ENCODE measurements at places on chromosomes 12 and 14.
A peak's percentile ranks its signal among the peaks of the same experiment; 100 is the strongest.

- DNase-seq, result no peak
Observed at GRCh38 chr12:25887367-25887766, 71.1 kb upstream of the RASSF8 start.

- no peak for DNase-seq
Observed at GRCh38 chr14:61034416-61035120, 53.5 kb downstream of the SLC38A6 start.

DNA sequence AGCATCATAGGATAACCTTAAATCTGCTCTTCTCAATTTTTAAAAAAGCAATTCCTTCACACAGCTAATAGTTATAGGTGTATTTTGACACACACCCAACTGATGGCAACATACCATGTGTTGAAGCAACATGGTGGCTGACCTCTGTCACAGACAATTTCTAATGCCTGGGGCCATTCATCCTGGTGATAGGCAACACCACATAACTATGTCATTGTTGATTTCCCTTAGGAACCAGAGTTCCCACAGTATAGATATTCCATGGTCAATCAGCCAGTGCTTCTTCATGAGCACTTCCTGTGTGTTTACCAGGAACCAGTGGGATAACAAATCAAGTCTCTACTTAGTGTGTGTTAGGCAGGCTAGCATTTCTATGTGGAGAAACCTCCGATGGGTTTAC lies 88.3 kb downstream of the FIGNL2 start:
- DNase-seq, result no peak

DNA sequence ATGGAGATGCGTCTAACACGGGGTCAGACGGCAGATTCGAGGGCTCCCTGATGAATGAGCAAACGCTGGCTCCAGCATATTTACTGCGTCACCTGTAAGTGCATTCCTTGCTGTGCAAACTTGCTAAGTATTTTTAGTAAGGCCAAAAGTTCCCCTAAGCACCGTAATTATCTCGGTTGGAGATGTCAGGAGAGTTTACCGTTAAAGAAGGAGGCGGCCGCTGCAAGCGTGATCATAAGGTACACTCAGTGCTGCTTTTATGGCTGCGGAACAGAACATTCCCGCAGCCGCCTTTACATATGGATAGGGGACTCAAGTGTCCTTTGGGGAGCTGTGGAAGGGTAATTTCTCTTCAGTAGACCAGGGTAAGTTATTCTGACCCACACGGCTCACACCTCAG lies 175.6 kb downstream of the GLT1D1 start:
- DNase-seq, result no peak

GRCh38 chr12:96570579-96570978 lies 81.2 kb downstream of the CFAP54 start:
- no peak for DNase-seq

GRCh38 chr14:35932659-35933159 lies 106.6 kb downstream of the BRMS1L start:
- peak; percentile 7 for DNase-seq

GRCh38 chr12:15627995-15628945 lies 160.9 kb downstream of the EPS8 start:
- no peak for DNase-seq

- no peak for DNase-seq
Observed at GRCh38 chr14:59344691-59345455, 120.3 kb downstream of the GPR135 start.

DNA sequence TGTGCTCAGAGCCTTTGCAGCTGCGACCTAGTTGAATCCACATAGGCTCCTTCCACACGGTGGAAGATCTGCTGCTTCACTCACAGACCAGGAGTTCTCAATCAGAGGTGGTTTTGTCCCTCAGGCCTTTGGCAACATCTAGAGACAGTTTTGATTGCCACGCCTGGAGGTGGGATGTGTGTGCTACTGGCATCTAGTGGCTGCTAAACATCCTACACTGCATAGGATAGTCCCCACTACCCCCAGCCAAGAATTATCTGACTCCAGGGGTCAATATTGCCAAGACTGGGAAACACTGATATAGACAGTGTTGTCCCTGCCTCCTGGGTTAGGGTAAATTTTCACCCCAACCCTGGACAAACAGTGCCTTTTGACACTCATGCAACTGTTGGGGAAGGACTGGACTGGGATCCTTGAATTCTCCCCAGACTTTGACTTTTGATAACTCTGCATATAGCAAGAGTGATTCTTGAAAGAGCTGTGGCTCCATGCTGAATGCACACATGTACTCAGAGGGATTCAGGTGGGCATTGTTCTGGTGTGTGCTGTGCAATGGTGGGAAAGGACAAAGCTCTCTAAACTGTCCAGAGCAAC lies 39.8 kb downstream of the BAZ2A start:
- no peak for DNase-seq

GRCh38 chr12:79885911-79886490 lies 48.9 kb downstream of the PPP1R12A start:
- DNase-seq, result no peak

DNA sequence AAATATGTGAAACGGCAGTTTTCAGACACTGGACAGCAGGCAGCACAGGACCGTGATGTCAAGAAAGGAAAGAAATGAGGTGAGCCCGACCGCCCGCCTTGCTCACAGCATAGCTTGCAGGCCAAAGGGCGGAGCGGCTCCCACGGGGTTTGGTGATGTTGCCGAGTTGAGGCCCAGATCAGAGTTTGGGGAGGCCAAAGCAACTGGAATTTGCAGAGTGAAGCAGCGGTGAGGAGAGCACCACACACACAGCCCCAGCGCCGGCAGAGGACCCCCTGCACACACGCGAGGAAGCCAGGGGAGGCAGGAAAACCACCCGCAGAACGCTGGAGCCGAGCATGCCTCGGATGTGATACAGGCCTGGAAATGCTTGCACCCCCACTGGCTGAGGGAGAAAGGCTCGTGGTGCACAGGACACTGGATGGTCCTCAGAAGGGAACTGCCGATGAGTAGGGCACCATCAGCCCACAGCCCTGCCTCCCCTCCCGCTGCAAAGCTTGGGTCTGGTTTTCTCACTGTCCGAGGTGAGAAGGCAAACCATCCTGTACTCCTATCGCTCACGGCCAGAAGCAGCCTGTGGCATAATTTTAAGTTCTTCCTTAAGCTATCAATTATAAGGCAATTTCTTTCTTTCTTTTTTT lies 25.7 kb upstream of the PLD4 start:
- no peak for DNase-seq

DNA sequence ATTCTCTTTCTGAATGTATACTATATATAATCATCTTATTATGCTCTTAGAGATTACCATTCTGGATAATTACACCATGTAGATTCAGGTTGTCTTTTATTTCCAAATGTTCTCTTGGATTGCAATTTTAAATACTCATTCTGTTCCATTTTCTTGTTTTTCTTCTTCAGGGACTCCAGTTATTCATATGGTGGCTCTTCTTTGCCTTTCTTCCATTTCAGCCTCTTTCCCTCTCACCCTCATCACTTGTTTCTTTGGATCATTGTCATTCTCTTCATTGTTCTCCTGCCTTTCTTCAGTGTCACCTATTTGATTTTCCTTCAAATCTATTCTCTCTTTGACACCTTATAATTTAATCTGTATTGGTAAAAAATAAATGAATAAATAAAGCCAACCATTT lies 182.0 kb downstream of the ITPR2 start:
- no peak for DNase-seq

GRCh38 chr12:70197345-70197744 lies 45.9 kb upstream of the CNOT2 start:
- DNase-seq, result no peak

DNA sequence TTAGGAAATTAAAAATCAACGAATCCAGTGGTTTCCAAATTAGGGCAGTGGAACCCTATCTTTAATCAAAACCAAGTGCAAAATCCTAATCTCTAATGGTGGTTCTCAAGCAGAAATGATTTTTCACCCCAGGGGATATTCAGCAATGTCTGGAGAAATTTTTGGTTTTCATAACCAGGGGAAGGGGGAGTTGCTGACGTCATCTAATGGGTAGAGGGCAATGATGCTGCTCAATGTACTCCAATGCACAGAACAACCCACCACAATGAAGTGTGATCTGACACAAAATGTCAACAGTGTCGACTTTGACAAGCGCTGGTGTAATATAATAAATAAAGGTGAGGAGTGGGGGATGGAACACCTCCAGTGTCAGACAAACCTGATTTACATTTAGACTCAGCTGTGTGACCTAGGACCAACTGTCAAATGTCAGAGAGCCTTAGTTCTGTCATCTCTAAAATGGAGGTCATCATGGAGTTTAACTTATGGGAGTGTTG lies 81.5 kb downstream of the CMKLR1 start:
- DNase-seq, result no peak

DNA sequence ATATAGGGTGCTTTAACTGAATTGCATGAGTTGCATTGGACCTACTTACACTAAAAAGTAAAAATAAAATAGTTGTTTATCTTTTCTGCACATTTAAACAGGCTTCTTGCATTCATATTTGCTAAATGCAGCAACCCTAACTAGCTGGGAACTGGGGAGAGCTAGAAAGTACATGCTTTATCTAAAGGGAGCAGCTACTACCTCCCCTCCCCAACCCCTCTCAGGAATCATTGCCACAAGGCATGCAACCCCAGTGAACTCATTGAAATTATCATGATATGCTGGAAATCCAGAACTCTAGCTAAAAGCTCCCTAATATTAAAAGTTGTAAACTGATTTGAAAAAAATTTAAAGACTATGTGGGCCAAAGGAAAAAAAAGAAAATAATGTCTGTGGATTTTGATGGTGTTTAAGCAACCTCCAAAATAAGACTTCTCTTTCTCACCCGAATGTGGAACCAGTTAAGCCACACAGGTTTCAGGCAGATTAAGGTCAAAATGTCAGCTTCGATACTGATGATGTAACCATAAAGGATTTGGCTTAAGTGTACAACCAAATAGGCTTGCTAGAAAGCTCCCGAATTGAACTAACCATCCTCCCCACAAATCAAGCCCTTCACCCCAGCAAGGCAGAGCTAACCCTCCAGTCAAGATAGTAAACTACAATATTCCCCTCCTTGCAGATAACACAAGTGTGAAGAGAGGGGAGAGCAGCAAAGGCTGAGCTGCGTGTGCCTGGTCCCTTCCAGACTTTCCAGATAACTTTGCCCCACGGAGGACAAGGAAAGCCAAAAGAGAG lies 13.8 kb upstream of the POC1B start:
- no peak for DNase-seq

- no peak for DNase-seq
Observed at GRCh38 chr12:263574-263973, 938 bp upstream of the SLC6A13 start.

DNA sequence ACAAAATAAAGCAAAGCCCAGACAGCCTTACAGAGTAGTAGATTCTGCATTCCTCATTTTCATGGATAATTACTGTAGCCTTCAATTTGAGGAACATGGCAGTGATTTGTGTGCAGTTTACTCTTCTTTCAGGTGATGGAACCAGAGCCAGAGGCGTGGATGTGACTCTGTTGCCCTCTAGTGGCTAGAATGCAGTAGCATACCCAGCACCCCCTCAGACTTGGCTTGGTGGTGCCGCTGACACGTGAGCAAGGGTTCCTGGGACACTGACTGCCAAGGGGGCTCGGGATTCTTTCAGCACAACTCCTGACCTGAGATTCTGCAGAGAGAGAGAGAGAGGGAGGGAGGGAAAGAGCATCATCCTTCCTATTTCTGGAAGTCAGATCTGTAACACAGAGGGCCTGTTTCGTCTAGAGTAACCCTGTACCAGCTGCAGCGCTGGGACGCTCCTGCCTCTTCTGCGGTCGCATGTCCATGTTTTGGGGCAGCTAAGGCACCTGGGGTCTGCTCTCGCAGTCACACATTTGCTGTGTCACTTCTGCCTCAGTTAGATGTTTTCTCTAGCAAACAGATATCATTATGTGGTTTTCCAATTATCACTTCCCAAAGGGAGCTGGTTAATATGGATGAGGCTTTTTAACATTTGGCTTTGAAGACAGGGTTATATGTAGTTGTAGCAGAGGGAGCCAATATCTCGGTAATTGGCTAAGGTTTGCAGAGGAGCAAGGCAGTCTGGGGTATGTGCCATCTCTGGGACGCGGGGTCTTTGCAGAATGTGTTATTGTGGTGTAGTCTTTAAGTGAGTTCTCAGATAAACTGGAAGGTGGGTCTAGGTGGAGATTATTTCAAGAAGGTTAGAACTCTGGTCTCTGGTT lies 428.1 kb downstream of the NRXN3 start:
- DNase-seq, result peak; percentile 22

DNA sequence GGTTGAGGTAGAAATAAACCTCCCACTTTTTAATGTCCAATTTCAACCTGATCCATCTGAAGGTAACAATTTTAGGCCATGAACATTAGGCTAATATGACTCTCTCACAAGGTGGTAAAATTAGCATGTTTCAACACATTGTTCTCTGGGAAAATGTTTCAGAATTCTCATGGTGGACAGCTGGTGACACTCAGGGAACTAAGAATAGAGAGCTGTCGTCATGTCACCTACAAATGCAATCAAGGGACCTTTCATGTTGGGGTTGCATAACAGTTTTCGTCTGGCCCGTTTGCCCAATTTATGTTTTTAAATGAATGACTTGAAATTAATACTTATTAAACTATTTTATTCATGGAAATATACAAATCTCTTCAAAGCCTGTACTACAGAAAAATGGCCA lies 180.7 kb upstream of the PRICKLE1 start:
- DNase-seq, result no peak

GRCh38 chr12:46919666-46920400 lies 94.0 kb upstream of the SLC38A4 start:
- DNase-seq, result no peak

DNA sequence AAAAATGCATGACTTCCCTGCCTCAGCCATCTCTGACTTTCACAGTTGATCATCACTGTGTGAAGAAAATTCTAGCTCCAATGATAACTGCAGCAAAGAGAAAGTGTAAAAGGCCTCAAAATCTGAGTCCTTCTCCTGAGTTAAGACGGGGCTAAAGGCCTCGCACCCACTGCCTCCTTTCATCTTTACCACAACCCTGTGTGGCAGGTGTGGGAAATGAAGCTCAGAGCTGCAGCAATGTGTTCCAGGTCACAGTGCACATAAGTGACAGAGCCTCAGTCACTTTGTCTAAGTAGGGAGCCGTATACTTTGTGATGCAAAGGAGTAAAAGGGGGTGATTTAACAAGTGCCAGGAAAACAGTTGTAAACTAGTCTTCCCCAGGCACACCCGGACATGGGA lies 144.7 kb upstream of the TMCC3 start:
- no peak for DNase-seq

- DNase-seq, result no peak
Observed at GRCh38 chr14:31340297-31341063, 79.9 kb downstream of the HEATR5A start.

GRCh38 chr14:62081951-62082350 lies 319.7 kb downstream of the SNAPC1 start:
- DNase-seq, result no peak

DNA sequence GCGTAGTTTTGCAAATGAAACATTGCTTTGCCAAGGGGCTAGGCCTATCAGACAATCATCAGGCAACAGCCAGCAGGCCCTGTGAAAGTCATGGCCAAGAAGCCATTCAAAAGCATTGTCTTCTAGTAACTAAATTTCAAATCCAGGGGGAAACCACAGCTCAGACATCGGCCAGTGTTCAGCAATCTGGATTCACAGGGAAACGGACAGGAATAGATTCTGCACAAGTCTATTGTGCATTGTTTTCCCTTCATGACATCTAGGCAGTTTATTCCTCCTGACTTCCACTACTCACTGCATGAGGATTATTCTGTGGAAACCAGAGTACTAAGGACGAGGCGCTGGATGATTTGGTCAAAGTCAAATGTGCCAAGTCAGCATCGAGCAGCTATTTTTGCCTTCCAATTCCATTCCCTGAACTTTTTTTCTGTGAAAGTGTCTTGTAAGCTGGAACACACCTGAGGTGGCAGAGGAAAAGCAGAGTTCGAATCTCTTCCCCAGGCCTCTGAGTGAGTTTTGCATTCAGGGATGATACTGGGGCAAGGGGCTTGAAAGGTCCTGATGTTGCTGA lies 75.4 kb downstream of the VCPKMT start:
- DNase-seq, result no peak
